MG63 (cell line): ENCODE measurements at places on chromosomes 2 and 18. TPM values are rescaled to one million over a fixed set of nuclear protein-coding genes. Genes with fewer than 3 reads are reported as not detected.
A peak's percentile ranks its signal among the peaks of the same experiment; 100 is the strongest.

The SNED1 gene
- total RNA-seq = 2.6 and 5.1 TPM in 2 replicates

The CFC1 gene
- not detected in 2 replicates for total RNA-seq

The CAPN10 gene
- total RNA-seq = 12.5 and 18.4 TPM in 2 replicates

The CCNYL1 gene
- total RNA-seq = 21.0 and 31.1 TPM in 2 replicates

The FIGN gene
- 0.07 and 0.16 TPM in 2 replicates for total RNA-seq

- no peak for DNase-seq
Measured at GRCh38 chr2:109131777-109132176, 2.8 kb downstream of the SH3RF3 start.

GRCh38 chr18:9804517-9805104, 81.2 kb upstream of the TXNDC2 start:
- DNase-seq = no peak

- DNase-seq = no peak
Measured at GRCh38 chr2:582792-583528, 94.2 kb downstream of the TMEM18 start.

DNA sequence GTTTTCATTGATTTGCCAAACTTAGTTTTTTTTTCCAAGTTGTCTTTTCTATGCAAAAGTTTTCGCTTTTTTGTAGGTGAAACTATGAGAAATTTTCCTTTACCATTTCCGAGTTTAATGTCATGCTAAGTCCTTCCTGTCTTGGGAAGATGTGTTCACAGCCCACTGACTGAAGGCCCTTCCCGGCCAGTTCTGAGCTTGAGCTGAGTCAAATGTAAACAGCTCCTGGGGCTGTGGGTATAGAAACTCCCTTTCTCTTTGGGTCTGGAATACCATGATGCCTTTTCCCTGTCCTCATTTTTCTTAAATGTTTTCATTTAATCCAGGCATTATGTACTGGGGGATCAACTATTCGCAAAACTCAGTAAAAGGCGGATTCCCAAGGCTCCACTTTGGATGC, 69.8 kb upstream of the IL1R1 start:
- DNase-seq = peak; percentile 53

DNA sequence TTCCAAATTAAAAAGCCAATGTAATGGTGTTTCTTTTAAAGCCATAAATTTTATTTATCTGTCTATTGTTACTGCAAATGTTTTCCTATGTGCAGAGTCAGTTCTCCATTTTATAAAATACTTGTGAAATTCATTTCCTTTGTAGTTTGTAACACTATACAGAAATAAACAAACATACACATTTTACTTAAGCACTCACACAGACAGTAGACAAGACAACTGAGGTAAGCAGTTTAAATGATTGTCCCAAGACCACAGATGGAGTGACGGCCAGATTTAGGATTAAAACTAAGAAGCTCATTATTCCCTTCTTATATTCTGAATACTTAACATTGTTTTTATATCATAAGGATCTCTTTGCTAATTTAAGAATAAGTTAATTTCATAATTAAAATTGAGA, 100.9 kb downstream of the BAZ2B start:
- no peak for DNase-seq

DNA sequence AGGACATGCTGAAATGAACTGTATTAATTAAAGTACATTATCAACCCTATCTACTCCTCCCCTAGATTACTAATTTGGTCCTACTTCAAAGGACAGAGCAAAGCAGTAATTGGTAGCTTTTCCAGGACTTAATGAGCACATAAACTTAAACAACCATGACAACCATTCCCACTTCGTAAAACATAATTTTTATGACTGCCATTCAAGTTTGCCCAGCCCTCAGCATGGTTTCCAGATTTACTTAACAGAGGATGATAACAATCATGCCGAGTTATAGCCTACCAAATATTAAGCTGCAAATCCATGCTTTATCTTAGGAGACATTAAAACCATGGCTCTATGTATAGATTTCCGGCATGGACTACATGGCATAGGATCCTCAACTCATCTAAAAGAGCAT, 401.1 kb upstream of the CHAC2 start:
- no peak for DNase-seq

- no peak for DNase-seq
Measured at GRCh38 chr2:88320076-88320773, 132.3 kb downstream of the FOXI3 start.

GRCh38 chr18:7757175-7757574, 190.1 kb downstream of the PTPRM start:
- no peak for DNase-seq

- DNase-seq = no peak
Measured at GRCh38 chr2:10800163-10800562, 12.4 kb downstream of the PDIA6 start.

DNA sequence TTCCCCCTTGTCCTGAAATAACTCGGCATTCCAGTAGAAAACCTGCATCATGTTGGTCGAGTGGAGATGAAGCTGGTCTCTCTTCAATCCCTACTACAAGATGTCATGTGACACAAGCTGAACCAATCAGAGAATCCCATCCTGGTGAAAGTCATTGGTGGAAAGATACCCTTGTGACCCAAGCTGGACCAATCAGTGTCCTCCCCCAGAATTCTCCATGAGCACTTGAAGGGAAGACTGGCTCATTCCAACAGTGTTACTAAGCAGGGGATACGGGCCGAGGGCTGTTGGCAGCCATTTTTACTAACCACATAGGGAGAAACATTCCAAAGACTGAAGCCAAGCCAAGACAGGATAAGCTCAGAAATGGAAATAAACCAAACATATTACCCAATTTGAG, 298.3 kb downstream of the ICOS start:
- peak; percentile 76 for DNase-seq

DNA sequence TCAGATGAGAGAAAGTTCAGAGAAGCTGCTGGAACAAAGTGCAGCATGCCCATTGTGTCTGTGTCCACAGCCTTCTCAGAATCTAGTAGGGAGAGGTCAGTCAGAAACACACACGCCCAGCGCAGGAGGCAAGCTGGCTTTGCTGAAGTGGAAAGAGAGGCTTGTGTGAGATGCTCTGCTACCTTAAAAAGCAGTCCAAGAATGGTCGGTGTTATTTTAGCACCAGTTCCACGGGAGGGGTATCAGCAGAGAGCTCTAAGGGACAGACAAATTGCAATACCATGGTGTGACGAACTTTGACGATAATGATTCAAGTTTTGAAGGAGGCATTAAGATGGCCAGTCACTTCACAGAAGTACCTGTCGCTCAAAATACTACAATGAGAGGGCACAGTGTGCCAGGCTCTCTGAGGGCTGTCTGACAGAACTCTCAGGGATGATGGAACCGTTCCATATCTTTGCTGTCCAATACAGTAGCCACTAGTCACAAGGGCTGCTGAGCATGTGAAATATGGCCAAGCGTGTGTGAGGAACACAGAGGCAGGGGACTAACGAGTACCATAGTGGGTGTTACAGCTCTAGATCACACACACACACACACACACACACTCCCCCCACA, 237.5 kb upstream of the TMEM200C start:
- DNase-seq = no peak

DNA sequence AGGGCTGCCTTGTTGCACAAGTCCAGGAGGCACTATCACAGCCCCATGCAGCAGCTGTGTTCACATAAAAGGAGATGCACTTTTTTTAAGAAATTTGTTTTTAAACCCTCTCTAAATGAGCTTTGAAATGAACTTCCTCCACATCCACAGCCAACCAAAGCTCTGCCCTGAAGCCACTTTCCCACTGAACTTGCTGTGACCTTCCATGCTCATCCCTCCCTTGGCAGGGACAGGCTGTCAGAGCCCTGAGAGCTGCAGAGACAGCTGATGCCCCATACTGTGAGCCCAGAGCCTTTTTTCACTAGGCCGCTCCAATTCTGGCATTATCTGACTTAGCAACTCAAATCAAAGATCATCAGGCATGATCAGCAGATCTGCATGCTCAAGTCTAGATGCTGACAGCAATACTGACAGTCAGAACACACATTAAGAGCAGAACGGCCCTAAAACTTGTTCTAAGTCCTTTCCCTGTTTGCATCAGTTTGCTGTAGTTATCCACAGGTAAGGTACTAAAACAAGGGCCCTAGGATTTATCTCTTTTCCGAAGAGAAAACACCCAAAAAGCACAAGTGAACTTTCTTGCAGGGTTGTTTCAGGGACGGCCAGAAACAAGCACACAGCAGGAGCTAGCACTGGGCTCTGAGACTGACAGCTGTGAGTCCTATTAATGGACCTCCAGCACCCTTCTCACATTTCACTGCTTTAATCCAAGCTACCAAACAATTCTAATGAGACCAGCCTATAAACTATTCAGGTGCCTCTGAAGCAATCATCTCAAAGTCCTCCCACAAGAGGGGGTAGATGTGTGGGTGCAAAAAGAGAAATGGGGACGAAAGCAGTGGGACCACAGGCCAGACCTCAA, 34.9 kb downstream of the RNU4ATAC start:
- peak; percentile 23 for DNase-seq

DNA sequence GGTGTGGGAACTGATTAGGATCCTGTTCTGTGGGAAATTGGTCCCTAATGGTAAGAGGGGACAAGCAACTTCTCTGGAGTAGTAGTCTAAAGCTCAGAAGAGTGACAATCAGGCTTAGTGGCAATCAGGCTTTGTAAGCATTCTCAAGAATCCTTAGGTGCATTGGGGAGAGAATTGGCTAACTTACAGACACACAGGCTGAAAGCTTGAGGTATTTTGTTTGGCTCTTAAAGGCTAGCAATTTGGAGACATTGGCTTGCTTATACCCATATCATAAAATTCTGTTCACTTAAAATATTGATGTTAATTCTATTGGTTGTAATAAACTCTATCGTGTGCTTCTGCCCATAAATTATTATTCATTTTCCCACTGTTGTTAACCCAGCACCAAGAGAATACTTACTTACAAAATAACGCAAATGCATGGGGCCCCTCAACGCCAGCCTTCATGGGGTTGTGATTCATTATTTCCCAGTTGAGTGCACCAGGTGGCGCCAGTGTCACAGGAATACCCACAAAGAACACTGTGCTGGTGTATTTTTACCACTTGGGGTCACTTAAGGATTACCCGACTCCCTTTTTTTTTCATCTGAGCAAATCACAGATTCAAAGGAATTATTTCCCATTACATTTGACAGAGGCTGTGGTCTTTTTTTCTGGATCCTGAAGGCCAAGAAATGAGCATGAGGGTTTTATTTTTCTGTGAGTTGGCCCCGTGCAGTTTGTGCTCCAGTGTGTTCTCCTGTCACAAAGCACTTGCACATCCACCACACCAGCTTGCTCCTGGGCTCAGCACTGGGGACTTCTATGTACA, 45.5 kb downstream of the DDX1 start:
- peak; percentile 22 for DNase-seq

GRCh38 chr2:113175042-113175628, 1.4 kb downstream of the PSD4 start:
- no peak for DNase-seq

DNA sequence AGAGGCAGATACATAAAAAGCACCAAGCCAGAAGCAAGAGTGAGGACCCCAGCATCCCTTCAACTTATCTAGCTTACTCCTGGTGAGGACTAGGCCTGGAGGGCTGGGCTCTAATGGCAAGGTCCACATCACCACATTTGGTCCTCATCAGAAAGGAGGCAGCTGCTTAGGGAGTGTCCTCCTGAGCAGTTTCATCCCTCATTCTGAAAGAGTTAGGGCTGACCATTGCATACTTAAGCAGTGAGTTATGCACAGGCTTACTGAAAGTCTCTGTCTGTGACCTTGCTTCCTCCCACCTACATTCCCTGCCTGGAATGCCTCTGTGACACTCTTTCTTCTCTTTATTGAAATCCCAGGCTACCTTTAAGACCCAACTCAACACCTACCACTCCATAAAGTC, 301.8 kb upstream of the ACVR2A start:
- DNase-seq = no peak

- DNase-seq = no peak
Measured at GRCh38 chr2:164438490-164439205, 182.6 kb downstream of the GRB14 start.

- DNase-seq = no peak
Measured at GRCh38 chr2:168146892-168147810, 100.2 kb downstream of the STK39 start.

DNA sequence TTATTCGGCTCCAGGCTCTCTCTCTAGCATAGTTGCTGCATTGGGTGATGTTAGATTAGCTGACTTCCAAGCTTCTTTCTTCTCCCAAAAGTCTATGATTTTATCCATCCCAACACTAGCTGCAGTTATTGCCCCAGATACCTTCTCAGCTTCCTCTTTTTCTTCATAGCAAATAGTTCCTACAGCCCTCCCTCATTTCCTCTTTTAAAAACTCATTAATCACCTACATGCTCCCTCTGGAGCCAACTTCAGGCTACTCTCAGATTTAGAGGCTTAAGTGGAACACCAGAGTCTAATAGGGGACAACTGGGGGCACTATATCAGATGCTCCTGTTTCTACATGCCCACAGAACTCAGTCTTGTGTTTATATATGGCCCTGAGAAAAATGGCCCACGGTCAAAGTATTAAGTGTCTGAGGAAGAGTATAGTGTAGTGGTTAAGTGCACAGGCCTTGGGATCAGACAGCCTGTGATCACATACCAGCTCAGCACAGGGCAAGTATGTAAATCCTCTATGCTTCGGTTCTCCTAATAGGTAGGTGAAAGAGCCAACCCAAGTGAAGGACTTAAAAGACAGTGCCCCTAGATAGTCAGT, 241.9 kb upstream of the SLC14A2 start:
- no peak for DNase-seq

- no peak for DNase-seq
Measured at GRCh38 chr18:10370716-10371115, 83.7 kb upstream of the APCDD1 start.
